ENCODE measurements at places on chromosomes 7 and 10. TPM values are rescaled to one million over a fixed set of nuclear protein-coding genes. Genes with fewer than 3 reads are reported as not detected.

ARHGAP12 gene
- 24.0 TPM for total RNA-seq

FOXP2 gene
- not detected for total RNA-seq

TWIST1 gene
- total RNA-seq, result 1.4 TPM

EPDR1 gene
- total RNA-seq, result 70.4 TPM

PGAM2 gene
- total RNA-seq, result not detected

GBX1 gene
- total RNA-seq, result not detected

CAV1 gene
- total RNA-seq, result 453 TPM

PRPS1L1 gene
- total RNA-seq, result not detected

EPHB6 gene
- 0.49 TPM for total RNA-seq

TMEM72 gene
- not detected for total RNA-seq

PMPCB gene
- 67.9 TPM for total RNA-seq

CYP2E1 gene
- total RNA-seq, result not detected

CAV2 gene
- total RNA-seq, result 157 TPM

DGKB gene
- not detected for total RNA-seq

SEMA4G gene
- 10.3 TPM for total RNA-seq

OR2A5 gene
- not detected for total RNA-seq

HOXA9 gene
- 0.73 TPM for total RNA-seq

Measured in A549 treated with CpdA at 1 μM for 4 hours (cell line).